ENCODE measurements at places on chromosomes 5 and 9.

GRCh38 chr5:138458856-138459255 lies 6.4 kb upstream of the EGR1 start:
- no peak for DNase-seq

- DNase-seq, result no peak
Observed at GRCh38 chr5:161095953-161096352, 243.9 kb upstream of the ATP10B start.

DNA sequence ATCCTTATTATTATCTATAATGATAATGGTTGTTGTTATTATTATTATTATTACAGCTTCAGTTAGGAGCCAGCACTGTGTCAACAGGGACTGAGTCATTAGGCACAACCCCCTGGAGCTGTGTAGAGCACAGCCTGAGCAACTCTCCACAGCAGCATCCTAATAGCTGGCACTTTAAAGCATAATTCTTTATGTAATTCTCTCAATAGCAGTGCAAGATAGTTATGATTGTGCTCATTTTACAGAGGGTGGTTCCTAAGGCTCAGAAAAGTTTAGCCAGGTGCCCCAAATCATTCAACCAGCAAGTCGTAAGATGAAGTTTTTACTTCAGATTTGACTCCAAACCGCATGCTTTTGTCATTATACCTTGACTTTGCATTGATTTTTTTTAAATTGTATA lies 390.3 kb downstream of the ANXA1 start:
- DNase-seq, result peak; percentile 44

GRCh38 chr5:74337984-74338310 lies 302.6 kb downstream of the ENC1 start:
- no peak for DNase-seq

GRCh38 chr5:91281401-91281800 lies 101.7 kb downstream of the ARRDC3 start:
- no peak for DNase-seq

GRCh38 chr5:80745490-80745889 lies 90.7 kb upstream of the DHFR start:
- no peak for DNase-seq

DNA sequence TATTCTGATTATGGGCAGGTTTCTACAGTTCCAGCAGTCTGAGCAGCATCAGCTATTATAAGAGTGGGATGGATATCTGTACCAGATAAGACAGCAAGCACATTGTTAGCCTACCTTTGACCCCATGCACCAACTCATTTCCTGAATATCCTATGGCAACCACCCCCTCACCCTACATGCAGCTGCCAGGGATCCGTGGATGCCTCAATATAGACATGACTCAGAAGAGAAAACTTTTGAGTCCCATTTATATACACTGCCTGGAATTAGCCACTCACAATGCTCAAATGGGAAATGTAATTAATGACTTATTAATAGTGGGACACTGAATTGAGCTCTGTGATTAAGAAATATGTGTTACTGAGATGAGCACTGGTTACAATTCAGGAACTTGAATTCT lies 124.4 kb downstream of the SSBP2 start:
- DNase-seq, result no peak

- DNase-seq, result no peak
Observed at GRCh38 chr9:89358985-89359384, 40.7 kb downstream of the SECISBP2 start.

- DNase-seq, result no peak
Observed at GRCh38 chr9:133108794-133109641, 12.0 kb downstream of the RALGDS start.

- no peak for DNase-seq
Observed at GRCh38 chr5:179323026-179323870, 22.0 kb downstream of the ADAMTS2 start.

DNA sequence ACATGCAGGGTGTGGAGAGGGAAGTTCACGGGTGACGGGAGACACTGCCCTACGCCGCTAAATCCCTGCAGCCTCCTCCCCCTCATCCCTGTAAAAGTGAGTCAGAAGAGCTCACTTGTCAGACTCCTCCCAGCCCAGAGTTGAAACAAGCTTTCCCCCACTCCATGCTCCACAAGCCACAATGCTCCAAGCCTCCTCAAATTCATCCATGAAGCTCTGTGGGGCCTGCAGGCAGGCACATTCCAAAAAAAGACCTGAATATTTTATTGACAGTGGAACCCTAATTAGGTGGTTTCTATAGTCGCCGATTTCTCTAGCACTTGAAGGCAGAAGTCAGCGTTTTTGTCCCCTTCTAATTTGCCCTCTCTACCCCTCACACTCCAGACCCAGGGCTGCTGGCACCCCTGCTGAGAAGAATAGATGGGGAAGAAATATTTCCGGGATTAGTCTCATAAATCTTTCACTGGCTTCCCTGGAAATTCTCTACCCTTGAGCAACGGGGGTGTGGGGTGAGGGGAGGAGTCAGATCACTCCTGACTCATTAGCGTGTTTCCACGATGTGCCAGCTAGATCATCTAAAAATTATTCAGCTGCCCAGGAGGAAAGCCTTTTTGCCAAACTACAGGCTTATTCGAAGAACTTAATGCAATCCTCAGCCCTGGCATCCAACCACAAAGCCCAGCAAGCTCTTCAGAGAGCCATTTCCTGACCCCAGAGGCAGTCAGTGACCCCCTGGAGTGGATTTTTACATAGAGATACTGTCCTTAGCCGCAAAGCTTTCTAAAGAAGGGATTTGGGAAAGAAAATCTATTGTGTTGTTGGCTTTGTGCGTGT lies 97.1 kb downstream of the ENC1 start:
- DNase-seq, result peak; percentile 25

DNA sequence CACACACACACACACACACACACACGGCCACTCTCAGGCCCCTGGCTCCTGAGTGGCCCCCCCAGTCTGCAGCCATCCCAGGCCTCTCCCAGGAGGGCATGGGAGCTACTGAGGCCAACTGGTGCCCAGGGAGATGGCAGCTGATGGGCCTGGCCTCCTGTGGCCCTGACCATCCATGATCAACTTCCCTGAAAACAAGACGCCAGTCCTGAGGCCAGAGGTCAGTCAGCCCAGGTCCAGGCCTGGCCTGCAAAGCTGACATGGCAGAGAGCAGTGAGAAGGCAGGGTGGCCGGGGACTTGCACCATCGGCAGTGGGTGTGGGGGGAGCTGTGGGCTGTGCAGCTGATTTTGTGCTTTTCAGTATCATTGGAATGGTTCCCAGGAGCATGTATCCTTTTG lies 47.0 kb downstream of the SARDH start:
- DNase-seq, result no peak

GRCh38 chr9:126164796-126165525 lies 161.7 kb upstream of the MVB12B start:
- no peak for DNase-seq

GRCh38 chr5:18113721-18114120 lies 479.5 kb downstream of the TAF11L14 start:
- no peak for DNase-seq

GRCh38 chr9:4530375-4530774 lies 40.1 kb downstream of the SLC1A1 start:
- DNase-seq, result no peak

DNA sequence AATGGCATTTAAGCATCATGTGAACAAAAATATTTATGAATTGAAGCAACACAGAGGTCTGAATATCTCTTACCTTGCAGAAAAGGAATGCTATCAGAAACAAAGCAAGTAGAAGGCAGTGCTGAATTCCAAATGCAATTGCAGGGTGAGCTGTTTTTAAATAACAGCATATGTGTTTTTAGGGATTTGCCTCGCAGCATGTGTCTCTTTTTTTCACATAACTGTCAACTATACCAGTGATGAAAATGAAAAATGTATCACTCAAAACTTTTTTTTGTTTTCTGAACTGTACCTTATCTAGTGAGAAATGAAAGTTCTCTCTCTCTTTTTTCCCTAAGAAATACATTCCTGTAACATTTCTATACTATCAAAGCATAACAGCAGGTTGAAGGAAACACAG lies 21.2 kb downstream of the CDH10 start:
- no peak for DNase-seq

GRCh38 chr9:86659413-86660046 lies 287.8 kb downstream of the GAS1 start:
- no peak for DNase-seq

DNA sequence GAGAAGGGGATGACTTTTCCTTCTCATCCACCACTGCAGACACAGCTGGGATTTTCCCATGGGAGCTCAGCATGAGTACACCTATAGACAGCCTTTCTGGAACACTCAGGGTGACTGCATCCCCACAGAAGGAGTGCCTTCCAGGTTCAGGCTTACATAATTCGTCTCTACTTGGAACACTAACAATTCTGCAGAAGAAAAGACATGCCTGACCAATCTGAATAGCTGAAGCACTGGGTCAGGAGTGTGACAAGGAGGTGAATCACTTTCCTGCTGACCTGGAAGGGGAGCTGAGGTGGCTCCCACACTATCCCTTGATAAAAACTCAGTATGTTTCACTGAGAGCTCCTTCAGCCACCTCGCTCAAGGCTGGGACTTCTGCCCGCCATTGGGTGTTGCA lies 425.3 kb downstream of the TLR4 start:
- no peak for DNase-seq

GRCh38 chr9:16010221-16010620 lies 457.4 kb downstream of the CCDC171 start:
- no peak for DNase-seq

- no peak for DNase-seq
Observed at GRCh38 chr5:148733601-148734438, 79.5 kb upstream of the HTR4 start.

DNA sequence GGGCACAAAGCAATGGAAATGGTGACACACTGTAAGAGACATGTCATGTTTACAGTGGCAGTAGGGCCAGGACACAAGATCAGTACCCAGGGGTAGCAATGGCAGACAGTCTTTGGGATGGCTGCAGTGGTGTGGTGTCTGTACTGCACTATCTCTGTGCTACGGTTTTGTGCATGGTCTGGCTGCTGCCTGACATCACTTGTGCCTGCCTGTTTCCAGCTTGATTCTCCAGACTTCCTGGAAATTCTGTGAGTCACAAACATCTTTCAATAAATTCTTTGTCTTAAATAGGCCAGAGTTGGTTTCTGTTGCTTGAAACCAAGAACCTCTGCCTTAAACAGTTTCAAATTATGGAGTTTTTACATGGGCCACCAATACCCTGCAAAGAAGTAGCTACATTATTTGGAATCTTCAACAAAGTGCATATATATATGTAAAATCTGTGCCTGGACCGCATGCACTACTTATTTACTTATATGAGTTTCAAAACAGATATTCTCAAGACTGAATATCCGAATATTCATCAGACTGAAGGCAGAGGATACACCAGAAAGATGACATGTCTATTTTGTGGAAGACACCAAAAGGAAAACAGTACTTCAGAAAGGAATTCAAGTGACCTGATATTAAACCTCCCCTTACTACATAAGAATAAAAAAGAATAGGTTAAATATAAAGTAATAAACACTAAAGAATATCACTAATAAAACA lies 188.1 kb downstream of the RFX3 start:
- no peak for DNase-seq
